Astrocyte (in vitro differentiated cells and primary cell): ENCODE measurements at places on chromosomes 11 and 22. TPM values are rescaled to one million over a fixed set of nuclear protein-coding genes. Genes with fewer than 3 reads are reported as not detected.

DNA sequence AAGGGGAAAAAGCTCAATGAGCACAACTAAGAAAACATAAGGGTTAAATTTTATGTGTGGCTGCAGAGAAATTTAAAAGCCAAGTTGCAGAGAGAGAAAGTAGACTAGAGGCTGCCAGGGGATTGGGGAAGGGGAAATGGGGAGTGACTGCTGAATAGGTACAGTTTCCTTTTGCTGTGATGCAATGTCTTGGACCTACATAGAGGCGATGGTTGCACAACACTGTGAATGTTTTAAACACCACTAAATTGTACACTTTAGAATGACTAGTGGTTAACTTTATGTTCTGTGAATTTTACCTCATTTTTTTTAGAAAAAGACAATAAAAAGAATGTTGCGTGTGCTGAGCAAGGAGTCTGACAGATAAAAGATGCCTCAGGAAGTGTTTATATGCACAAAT, 36.5 kb downstream of the TENM4 start:
- no peak overlapping the region for H3K27ac ChIP-seq
- DNase-seq = no peak
- no peaks in the 10 kb centered on the region for H3K36me3 ChIP-seq
- H3K4me1 ChIP-seq = no peaks in the 10 kb centered on the region

DNA sequence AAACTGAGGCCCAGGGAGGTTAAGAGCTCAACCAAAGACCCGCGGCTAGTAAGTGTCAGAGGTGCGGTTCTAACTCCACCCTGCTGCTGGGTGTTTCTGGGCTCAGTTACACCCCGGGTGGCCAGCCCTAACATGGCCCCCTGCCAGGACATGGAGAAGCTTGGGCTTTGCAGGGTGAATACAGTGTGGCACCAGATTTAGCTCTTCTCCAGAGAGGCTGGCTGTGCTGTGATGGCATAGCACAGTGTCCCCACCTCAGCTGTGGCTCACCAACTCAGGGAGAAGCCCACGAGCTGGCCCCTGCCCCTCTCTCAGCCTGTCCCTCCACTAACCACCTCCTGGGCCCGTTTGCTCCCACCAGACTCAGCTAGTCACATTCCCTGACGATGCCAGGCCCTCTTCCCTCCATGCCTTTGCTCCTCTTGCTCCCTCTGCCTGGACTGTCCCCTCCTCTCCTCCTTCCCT, 7.0 kb downstream of the UCP3 start:
- no peaks in the 10 kb centered on the region for H3K4me1 ChIP-seq
- no peak overlapping the region for H3K4me3 ChIP-seq
- H3K36me3 ChIP-seq = no peaks in the 10 kb centered on the region
- no peak overlapping the region for H3K27ac ChIP-seq

DNA sequence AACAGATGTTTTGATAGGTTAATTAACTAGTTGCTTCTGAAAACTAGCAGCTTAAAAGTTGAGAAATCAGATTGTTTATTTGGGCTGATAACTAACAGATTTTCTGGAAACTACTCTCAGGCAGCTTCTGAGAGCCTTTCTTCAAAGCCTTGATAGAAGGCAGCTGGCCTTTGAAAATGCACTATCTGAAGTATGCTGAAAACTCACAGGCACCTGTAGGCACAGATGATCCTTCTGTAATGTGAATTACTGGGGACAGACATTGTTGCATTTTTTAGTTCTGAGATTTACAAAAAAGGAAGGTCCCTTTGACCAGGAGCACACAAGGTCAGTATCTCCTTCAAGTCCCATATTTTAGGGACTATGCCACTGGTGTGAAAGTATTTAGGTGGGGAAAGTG, 460.8 kb upstream of the CNTN5 start:
- H3K36me3 ChIP-seq = no peaks in the 10 kb centered on the region
- no peak overlapping the region for H3K27ac ChIP-seq
- H3K27me3 ChIP-seq = no peaks in the 10 kb centered on the region
- DNase-seq = no peak

DNA sequence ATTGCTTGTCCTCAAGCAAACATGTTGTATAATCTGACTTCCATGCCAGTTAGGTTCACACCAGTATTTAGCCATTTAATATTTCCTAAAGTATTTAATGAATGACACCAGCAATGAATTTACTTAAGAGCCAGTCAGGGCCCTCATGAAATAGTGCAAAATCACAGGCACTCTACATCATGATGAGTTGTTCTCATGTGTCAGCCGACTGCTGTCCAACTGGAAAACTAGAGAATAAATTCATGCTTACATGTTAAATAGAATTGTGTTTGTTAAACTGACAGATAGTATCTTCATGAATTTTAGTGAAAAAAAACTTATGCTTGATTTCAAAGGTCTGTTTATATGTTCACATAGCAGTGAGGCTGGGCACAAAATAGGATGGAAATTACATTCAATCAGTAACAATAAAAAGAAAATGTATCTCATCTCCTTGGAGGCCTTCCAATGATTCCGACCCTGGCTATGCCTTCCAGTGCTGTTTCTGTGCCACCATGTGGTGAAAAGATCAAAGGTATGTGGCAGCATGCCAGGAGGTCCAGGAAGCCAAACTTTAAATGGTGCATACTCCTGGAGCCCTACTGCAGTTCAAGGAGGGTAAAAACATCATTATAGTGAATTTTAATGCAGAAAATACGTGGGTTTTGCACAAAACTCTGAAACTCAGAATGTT, 45.2 kb downstream of the CTSC start:
- no peak overlapping the region for H3K27ac ChIP-seq
- H3K27me3 ChIP-seq = no peaks in the 10 kb centered on the region
- H3K4me1 ChIP-seq = peaks cover 3% of the 10 kb centered on the region
- H3K4me3 ChIP-seq = no peak overlapping the region

GRCh38 chr11:131710511-131710910, 340.1 kb downstream of the NTM start:
- H3K36me3 ChIP-seq = no peaks in the 10 kb centered on the region
- no peaks in the 10 kb centered on the region for H3K27me3 ChIP-seq
- peak; percentile 26 for DNase-seq
- H3K4me1 ChIP-seq = no peaks in the 10 kb centered on the region
- H3K4me3 ChIP-seq = no peak overlapping the region

CACNA1I gene
- 0.11 and 0.17 TPM in 2 replicates for total RNA-seq

GRCh38 chr11:131217313-131218310, 152.8 kb upstream of the NTM start:
- no peak overlapping the region for H3K27ac ChIP-seq
- no peak for DNase-seq
- no peaks in the 10 kb centered on the region for H3K36me3 ChIP-seq
- H3K4me3 ChIP-seq = no peak overlapping the region

- H3K4me3 ChIP-seq = no peak overlapping the region
- peak overlapping the region; percentile 86 for H3K27ac ChIP-seq
- H3K27me3 ChIP-seq = no peaks in the 10 kb centered on the region
- peaks cover 27% of the 10 kb centered on the region for H3K4me1 ChIP-seq
- no peak for DNase-seq
These were observed 32.9 kb downstream of the PPIL2 start for GRCh38 chr22:21698430-21699329.

DCHS1 gene
- 7.7 and 8.4 TPM in 2 replicates for total RNA-seq

DNA sequence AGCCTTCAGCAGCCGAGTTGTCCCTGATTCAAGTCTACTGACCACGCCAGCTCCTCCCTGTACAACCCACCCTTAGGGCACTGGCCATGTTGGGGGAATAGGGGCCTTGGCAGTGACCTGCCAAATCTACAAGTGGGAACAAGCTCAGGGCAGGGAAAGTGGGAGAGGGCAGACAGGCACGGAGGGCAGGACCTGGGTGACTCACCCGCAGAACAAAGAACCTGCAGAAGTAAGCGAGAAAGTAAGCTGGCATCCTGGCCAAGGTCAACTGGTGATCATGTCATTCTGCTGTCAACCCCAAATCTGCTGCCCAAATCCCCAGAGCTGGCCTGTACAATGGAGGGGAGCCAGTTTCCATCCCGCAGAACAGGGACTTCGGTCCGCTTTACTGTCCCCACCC, 7.9 kb upstream of the SCGB1A1 start:
- no peaks in the 10 kb centered on the region for H3K27me3 ChIP-seq
- H3K4me1 ChIP-seq = no peaks in the 10 kb centered on the region
- no peak overlapping the region for H3K4me3 ChIP-seq
- no peak overlapping the region for H3K27ac ChIP-seq
- no peaks in the 10 kb centered on the region for H3K36me3 ChIP-seq

DNA sequence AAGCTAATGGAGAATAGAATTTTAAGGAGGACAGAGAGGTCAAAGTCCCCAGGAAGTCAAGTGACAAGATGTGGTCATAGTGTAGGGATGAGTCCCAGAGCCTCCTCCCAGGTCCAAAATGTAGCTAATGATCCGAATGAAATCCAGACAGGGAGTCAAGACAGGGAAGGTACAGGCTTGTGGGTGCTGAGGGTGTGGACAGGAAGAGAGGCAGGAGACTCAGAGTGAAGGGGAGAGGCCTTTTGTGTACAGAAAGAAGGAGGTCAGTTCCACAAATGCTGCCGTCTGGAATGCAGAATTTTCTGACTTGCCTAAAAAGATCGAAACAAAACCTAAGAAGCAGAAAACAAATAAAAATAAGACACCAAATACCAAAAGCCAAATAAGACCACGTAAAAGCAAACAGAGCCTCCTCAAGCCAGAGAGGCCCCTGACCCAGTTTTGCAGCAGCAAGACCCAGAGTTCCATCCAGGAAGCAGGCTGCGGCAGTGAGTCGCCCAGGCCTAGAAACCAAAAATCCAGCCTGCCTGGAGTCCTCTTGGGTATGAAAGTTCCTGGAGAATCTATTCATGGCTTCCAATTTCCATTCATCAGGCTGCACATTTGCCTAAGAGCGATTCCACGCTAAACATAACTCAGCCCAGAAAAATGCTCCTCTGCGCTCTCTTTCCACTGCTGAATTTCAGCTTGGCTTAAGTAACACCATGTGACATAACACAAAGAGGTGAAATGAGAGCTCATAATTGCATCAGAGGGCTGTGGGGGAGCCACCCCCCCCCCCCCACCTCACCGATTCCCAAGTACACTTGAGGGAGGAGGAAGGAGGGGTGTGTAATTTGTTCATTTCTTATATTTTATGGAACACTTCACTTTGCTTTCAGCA, 71.2 kb downstream of the KIRREL3 start:
- H3K27ac ChIP-seq = peak overlapping the region; percentile 79
- peaks cover 16% of the 10 kb centered on the region for H3K4me1 ChIP-seq
- H3K36me3 ChIP-seq = no peaks in the 10 kb centered on the region
- no peak overlapping the region for H3K4me3 ChIP-seq

DNA sequence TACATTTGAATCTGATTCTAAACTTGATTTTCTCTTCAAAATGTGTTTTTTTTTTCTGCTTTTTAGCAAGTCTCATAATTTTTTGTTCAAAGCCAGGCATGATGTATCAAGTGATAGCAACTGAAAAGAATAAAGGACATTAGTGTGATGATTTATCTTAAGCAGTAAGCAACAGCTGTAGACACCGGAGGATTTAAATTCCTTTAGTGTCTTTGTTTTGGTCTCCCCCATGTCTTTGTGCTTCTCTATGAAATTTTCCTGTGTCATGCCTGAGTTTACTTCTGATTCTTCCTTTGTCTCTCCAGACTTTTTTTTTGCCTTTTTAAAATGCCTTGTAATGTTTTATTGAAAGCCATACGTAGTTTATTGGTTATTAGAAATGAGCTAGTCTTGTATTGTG, 934.2 kb upstream of the RAG2 start:
- no peak overlapping the region for H3K27ac ChIP-seq
- no peaks in the 10 kb centered on the region for H3K4me1 ChIP-seq

DNA sequence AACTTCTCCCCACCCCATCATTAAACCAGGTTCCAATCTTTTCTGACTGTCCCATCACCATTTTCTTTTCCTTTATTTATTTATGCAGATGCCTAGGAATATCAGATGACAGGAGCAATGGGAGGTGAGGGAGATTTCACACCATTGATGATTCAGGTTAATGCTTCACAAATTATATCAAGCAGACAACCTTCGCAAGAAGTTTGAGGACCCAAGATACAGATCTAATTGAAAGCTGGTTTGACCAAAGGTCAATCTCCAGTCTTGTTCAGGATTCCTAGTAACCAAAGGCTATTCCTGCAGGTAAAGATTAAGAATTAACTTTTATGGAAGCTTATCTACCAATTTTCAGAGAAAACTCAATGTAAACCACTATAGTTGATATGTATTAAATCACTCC, 54.4 kb downstream of the SLC35F2 start:
- no peak for DNase-seq
- H3K4me3 ChIP-seq = no peak overlapping the region
- peaks cover 8% of the 10 kb centered on the region for H3K36me3 ChIP-seq
- no peaks in the 10 kb centered on the region for H3K4me1 ChIP-seq
- no peak overlapping the region for H3K27ac ChIP-seq

FAM111B gene
- total RNA-seq = 0.72 and 0.95 TPM in 2 replicates
